ENCODE measurements at places on chromosomes 2 and 18.

GRCh38 chr2:186919296-186919695, 70.3 kb upstream of the ZSWIM2 start:
- DNase-seq = no peak

DNA sequence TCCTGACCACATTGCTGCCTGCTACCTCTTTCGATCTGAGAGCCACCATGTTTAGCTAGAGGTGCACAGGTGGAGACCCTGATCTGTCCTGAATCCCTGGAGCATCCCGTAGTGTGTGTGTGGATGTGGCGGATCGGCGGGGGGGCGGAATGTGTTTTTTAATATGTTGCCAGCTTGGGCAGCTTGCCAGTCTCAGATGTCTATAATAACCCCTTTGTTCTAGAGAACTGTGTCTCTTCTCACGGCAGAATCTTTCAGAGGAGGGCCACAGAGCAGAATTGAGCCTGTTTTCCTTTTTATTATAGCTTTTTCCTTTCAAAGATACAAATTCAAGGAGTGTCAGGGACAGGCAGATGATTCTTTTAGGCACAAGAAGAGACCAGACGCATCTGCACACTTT, 934.1 kb upstream of the KLHL29 start:
- DNase-seq = no peak

- no peak for DNase-seq
Observed at GRCh38 chr2:190999058-190999457, 14.9 kb downstream of the STAT1 start.

DNA sequence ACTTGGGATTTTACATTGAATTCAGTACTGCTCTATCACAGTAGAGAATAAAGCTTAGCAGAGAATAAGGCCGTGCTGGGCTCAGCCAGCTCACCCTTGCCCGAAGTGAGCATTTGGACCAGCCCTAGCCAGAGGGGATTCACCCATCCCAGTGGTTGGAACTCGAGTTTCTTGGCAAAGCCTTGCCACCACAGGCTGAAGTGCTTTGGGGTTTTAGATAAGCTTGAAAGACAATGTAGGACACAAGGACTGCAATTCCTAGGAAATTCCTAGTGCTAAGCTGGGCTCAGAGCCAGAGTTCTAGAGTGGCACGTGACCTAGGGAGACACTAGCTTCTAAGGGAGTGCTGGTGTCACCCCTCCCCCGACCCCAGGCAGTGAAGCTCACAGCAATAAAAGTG, 28.0 kb downstream of the SERPINB11 start:
- no peak for DNase-seq

- DNase-seq = no peak
Observed at GRCh38 chr2:28390746-28391563, 1.7 kb upstream of the FOSL2 start.

DNA sequence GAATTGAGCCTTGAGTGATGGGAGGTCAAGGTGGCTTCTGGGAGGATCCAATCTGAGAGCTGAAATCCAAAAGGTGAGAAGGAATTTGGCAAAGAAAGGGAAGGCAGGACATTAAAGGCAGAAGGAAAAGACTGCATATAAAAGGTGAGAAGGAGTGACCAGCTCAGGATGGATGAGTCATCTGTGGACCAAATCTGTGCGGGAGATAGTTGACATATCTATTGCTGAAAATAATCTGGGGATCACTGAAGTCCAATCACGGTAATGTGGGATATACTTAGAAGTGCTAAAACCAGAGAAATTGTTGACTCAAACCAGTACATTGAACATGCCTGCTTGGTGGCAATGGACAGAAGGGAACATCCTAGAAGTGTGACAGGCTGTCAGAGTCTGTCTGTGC, 8.0 kb upstream of the PTPN4 start:
- DNase-seq = no peak

DNA sequence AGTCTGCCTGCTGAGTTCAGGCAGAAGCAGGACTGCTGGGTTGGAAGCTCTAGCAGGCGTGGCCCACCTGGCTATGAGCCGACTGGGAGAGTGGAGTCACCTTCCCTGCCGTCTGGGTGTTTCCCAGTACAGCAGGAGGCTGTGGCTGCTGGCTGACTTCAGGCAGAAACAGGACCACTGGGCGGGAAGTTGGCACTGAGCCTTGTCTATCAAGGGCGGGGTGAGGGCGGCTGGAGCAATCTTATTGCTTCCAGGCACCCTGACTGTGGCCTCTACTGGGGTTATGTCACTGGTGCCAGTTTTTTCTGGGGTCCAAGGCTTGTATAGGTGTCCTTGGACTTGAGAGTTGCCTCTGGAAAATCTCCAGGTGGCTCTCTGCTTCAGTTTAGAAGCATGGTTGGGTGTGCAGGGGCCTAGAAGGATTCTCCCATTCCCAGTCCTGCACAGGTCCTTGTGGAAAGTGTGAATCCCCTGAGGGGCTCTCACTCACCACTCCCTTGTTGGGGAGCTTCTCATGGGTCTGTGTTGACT, 30.5 kb downstream of the LTBP1 start:
- no peak for DNase-seq

GRCh38 chr18:23386317-23386716, 66.8 kb upstream of the RIOK3 start:
- DNase-seq = no peak

DNA sequence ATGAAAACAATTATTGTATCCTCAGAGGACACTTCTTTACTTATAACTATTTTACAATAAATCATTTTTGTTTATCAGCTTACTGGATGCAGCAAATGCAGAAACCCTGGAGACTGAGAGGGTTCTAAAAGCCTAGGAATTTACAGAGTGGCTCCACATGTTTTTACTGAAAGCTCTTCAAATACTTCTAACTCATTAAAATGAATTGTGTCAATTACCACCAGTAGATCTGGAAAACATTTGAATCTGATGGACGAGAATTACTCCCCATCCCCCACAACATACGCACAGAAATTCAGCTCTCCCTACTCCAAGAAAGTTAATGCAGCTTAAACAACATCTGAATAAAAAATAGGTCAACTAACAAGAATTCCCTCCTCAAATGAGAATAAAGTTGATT, 319.8 kb upstream of the FIGN start:
- DNase-seq = no peak

DNA sequence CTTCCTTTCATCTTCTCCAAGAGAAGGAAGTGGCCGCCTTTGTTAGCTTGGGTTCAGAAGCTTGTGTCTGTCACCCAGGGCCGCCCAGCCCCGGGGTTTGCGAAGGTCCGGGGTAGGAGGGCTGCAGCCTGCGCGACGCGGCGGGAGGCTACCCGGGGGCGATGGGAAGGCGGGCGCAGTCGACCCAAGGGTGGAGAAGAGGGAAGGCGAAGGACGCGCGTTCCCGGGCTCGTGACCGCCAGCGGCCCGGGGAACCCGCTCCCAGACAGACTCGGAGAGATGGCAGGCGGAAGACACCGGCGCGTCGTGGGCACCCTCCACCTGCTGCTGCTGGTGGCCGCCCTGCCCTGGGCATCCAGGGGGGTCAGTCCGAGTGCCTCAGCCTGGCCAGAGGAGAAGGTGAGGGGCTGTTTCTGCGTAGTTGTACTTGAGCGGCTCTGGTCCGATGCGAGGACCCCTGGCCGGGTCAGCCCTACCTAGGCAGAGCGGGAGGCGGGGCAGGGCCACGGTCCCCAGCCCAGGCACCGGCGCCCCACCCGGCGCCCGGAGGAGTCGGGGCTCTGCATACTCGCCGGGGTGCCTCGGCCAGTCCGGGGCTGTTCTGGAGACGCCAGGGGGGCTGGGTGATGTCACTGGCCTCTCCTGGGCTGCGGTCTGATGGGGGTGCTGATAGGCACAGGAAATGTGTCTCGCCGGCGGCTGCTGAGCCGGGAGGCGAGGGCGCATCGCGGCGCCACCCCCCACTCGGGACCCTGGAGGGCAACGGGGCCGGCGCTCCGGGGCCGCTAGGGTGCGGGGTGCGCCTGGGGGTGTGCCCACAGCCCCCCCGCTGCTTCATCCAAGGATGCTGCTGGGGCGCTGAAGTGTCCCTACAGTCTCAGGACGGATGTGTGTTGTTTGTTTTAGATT, at the start of gene QPCT:
Gene QPCT (plus strand): TSS at position 178 of the 909 bp plus-strand sequence. CDS start 102 bp downstream, at position 280.
- no peak for DNase-seq

DNA sequence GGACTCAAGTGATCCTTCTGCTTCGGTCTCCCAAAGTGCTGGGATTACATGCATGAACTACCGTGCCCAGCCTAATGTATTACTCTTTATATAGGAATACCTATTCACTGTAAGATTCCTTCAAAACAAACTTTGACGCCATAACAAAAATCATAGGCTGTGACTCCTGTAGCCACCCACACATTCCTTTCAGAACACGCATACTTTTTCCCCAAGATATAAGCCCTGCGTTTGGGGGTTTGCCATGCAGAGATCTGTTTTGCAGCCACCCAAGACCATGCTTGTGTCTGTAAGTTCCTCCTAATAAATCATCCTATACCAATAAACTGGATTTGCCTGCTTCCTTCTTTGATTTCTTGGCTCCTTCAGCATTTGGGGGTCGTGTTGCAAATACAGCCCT, 46.0 kb upstream of the STON1 start:
- no peak for DNase-seq

DNA sequence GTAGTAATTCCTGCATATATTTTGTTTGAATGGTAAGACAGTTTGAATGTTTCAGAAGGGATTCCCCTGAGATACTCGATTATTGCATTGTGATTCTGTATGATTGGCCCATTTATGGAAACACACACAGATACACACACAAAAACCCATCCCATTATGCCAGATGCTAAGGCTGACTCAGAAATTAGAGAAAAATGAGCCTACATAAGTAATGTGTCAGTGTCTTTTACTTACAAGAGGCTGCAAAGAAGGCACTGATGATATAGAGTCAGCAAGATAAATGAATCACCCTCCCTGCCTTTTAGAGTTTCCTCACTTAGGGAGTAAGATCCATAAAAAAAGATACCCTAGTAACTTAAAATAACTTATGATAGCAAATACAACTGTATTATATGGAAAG, 1481.1 kb upstream of the ACVR2A start:
- DNase-seq = no peak

GRCh38 chr2:178928077-178928476, 120.9 kb upstream of the TTN start:
- no peak for DNase-seq

- DNase-seq = no peak
Observed at GRCh38 chr2:176181551-176181950, 6.9 kb upstream of the HOXD1 start.

DNA sequence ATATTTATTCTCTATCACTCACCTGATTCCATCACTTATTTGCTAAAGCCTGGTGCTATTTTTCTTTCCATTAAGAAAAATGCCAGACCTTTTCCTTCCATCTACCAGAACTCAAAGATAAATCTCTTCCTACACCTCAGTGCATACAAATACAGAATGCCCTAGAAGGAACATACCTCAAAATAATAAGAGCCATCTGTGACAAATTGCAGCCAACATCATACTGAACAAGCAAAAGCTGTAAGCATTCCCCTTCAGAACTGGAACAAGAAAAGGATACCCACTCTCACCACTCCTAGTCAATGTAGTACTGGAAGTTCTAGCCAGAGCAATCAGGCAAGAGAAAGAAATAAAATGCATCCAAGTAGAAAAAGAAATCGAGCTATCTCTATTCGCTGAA, 315.9 kb upstream of the UBE2E3 start:
- no peak for DNase-seq

DNA sequence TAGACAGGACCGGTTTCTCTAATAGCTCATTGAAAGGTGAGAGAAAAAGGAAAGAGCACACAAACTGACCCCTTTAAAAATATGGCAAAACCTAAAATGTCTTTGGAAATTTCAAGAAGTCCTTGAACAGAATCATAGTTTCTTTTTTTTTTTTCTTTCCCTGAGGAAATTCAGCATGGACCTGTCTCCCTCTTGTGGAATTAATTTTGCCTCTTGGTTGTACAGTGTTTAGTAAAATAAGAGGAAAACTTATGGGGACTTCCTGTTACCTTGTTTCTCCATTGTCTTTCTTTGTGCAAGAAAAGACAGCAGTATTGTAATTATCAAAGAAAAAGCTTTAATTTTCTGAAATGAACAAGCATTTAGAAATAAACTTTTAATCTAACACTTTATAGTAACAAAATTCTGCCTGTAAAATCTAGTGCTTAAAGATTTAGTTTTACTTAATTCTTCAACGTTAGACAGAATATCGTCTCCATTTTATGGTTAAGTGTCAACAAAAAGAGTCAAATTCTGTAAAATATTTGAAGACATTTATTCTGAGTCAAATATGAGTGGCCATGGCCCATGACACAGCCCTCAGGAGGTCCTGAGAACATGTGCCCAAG, 176.3 kb upstream of the NABP1 start:
- DNase-seq = no peak

DNA sequence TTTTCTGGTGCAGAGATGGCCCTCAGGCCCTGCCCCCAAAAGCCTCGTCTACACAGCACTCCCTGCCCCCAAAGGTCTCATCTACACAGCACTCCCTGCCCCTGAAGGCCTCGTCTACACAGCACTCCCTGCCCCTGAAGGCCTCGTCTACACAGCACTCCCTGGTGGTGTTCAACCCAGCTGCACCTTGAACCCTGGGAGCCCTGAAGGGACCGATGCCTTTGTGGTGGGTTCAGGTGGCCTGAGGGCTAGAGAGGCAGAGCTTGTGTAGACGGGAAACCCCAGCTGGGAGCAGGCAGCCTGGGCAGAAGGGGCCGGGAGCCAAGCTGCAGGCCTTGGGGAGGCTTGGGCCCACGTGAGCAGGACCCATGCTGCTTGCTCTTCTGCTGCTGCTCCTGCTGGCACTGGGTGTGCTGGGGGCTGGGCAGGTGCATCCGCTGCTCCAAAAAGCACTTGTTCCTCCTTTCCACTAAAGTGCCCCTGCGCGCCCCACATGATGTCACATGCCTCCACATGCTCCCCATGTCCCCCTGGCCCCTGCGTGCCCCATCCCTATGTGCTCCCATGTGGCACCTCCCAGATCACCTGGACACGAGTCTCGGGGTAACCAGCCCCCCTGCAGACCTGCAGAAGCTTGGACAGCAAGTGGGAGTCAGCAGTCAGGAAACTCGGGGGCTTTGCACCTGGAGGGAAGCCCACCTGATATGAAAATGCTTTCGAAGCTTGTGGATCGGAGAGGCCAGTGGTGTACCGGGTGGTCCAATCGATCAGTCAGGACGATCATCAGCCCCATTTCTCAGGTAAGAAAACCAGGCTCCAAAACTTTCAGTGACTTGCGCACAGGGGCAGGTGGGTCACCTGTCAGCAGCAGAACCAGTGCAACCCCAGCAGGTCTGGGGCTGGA, 94.9 kb upstream of the CTDP1 start:
- DNase-seq = no peak

DNA sequence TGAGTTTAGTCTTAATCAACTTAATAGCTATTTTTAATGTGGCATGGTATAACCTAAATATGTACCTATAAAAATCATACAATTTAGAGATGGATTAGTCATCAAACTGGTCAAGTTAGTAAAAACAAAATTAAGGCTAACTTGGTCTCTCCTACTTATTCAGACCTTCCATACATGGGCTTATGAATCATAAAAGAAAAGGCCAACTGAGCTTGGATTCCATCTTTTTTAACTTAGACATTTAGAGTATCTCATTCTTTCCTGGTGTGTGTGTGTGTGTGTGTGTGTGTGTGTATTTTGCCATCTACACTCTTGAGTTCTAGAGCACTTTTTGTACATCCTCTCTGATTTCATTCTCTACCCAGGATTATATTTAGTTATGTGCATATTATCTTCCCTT, 637.5 kb downstream of the PLCL1 start:
- no peak for DNase-seq

GRCh38 chr2:192265751-192266150, 71.0 kb upstream of the TMEFF2 start:
- no peak for DNase-seq

- DNase-seq = no peak
Observed at GRCh38 chr2:20425371-20425881, 21.4 kb upstream of the RHOB start.

- no peak for DNase-seq
Observed at GRCh38 chr2:110690083-110690965, 12.5 kb upstream of the BUB1 start.

GRCh38 chr2:69203166-69203985, 183.7 kb downstream of the GFPT1 start:
- DNase-seq = no peak

All from GF-D8 (cell line).